T-helper 1 cell treated with Interleukin-12 subunit alpha and Interleukin-12 subunit beta and Interleukin-4 antibody, amounts not matched to agents 30 ng/mL and 1 ng/mL, for 36 hours (primary cell): ENCODE measurements at places on chromosomes 1 and 21. TPM values are rescaled to one million over a fixed set of nuclear protein-coding genes. Genes with fewer than 3 reads are reported as not detected.

Gene RPL22
- total RNA-seq = 318 and 345 TPM in 2 replicates

Gene FAM163A
- total RNA-seq = not detected in 2 replicates

Gene PPIAL4G
- total RNA-seq = 0.56 and 1.0 TPM in 2 replicates

Gene GUCA2A
- not detected in 2 replicates for total RNA-seq

Gene XCL1
- total RNA-seq = 2.6 and 4.1 TPM in 2 replicates

Gene STPG1
- 6.2 and 7.1 TPM in 2 replicates for total RNA-seq

Gene MPL
- total RNA-seq = not detected in 2 replicates

Gene OLFML3
- 0.27 TPM in 2 replicates for total RNA-seq

Gene BLACAT1
- total RNA-seq = 0.51 and 0.68 TPM in 2 replicates

Gene GJA8
- not detected in 2 replicates for total RNA-seq

Gene AMY1B
- not detected in 2 replicates for total RNA-seq

Gene RFX5
- total RNA-seq = 118 and 120 TPM in 2 replicates

Gene RALGPS2
- 1.8 and 2.3 TPM in 2 replicates for total RNA-seq

Gene CELA3A
- not detected in 2 replicates for total RNA-seq

Gene FMO1
- not detected in 2 replicates for total RNA-seq
